GM13977 (cell line): ENCODE measurements at places on chromosomes 2 and 18.
A peak's percentile ranks its signal among the peaks of the same experiment; 100 is the strongest.

DNA sequence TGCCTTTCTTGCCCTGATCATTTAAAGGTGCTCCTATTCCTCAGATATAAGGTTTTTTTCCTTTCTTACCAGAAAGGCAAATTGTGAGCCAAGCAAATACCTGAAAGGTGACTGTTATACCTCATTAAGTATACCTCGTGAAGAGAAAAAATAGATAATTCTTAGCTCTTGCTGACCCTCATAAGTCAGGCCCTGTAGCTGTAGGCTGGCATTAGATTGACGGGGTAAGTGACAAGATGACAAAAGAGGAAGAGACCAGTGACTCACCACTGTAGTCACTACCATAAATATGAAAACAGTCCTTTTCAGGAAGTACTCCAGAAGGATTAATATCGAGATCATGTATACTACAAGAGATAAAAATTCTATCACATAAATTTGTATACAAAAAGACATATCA, 104.6 kb downstream of the PTPN4 start:
- no peak for DNase-seq

GRCh38 chr2:56892382-56892781, 708.6 kb downstream of the CCDC85A start:
- DNase-seq, result no peak

GRCh38 chr18:46148810-46149209, 44.6 kb downstream of the HAUS1 start:
- peak; percentile 52 for DNase-seq

DNA sequence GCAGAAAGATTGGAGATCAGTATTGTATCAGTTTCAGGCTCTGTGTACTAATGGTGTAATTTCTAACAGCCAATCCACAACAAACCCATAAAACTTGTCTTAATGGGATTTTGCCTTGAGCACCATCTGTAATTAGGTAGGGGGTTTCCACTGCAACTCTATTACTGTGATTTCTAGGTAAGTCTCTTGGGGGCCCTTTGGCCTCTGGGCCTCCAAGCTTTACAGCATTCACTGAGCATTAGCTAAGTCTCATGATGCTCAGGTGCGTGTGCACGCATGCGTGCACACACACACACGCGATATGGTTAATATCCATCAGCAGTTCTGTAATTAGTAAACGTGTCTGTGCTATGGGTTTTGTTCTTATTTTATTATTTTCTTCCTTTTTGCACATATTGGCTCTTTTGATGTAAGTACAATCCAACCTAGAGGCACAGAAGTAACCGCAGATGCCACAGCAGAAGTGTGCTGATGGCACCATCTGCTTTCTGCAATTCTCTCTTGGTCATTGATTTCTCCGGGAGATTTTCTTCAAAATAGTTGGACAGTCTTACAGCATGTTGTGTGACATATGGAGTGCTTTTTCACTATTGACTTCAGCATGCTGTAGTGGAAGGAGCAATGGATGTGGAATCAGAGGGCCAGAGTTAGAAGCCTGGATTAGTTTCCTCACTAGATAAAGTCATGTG, 592.0 kb downstream of the LRRTM4 start:
- no peak for DNase-seq

GRCh38 chr2:21123473-21124393, at the start of gene TDRD15:
TDRD15 (plus strand) TSS chr2:21123968; CDS start chr2:21137468, 13,500 bp downstream.
- DNase-seq, result no peak

DNA sequence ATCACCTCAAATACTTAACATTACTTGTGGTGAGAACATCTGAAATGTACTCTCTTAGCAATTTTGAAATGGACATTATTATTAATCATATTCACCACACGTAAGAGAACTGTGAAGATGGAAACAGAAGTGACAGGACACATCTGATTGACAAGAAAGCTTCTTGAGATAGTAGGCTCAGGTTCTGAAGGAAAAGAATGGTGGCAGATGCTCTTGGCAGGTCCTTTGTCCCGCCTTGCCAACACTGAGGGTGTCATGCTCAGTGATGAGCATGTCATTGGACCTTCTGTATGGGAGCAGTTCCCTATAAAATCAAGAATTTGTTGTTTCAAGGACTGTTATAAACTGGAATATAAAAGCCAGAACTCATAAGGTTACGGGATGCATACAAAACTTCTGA, 428.1 kb downstream of the THSD7B start:
- no peak for DNase-seq

GRCh38 chr18:59009846-59010245, 129.8 kb upstream of the SEC11C start:
- no peak for DNase-seq

- DNase-seq, result no peak
These were observed 5.3 kb upstream of the MBP start for GRCh38 chr18:77137851-77138250.

DNA sequence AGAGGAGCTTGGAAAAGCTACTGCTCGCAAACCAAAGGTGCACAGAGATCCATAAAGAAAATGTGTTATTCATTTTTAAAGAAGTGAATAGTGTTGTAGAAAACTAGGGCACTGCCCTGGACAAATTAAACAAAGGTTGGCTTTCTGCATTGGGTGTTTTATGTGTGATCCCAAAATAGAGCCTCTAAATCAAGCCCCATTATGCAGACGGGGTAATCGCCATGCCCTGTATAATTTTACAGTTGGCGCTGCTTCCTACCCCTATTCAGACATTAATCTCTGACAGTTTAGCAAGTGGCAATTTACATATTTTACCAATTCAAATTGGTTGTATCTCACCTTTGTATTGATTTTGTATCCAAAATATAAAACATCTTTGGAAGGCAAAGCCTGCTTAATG, 109.1 kb downstream of the PID1 start:
- DNase-seq, result no peak

DNA sequence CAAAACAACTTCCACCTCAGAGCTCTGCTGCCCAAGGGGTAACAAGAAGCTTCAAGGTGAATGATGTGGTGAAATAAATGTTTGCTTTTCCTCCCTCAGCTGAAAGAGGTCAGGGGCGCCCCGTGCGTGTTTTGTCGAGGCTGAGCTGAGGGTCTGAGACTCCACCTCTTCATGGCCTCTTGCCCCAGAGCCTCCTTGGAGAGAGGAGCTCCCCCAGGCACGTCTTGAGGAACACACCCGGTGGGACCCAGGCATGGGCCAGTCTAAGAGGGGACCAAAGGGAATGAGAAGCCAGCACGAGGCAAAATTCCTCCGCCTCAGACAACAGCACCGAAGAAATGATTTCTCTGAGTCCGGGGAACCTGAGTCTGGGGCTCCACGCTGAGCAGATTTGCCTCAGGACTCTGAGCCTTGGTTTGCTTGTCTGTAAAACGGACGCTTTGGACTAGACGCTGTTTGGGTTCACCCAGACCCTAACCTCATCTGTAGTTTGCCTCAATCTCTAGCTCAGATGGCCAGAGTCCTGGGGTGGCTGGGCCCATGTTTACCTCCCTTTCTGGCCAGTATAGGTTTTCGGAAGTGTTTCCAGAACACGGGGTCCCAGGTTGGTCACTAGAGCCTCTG, 56.4 kb upstream of the ODC1 start:
- no peak for DNase-seq

- DNase-seq, result no peak
These were observed 5.1 kb downstream of the ACTG2 start for GRCh38 chr2:73897934-73898333.

DNA sequence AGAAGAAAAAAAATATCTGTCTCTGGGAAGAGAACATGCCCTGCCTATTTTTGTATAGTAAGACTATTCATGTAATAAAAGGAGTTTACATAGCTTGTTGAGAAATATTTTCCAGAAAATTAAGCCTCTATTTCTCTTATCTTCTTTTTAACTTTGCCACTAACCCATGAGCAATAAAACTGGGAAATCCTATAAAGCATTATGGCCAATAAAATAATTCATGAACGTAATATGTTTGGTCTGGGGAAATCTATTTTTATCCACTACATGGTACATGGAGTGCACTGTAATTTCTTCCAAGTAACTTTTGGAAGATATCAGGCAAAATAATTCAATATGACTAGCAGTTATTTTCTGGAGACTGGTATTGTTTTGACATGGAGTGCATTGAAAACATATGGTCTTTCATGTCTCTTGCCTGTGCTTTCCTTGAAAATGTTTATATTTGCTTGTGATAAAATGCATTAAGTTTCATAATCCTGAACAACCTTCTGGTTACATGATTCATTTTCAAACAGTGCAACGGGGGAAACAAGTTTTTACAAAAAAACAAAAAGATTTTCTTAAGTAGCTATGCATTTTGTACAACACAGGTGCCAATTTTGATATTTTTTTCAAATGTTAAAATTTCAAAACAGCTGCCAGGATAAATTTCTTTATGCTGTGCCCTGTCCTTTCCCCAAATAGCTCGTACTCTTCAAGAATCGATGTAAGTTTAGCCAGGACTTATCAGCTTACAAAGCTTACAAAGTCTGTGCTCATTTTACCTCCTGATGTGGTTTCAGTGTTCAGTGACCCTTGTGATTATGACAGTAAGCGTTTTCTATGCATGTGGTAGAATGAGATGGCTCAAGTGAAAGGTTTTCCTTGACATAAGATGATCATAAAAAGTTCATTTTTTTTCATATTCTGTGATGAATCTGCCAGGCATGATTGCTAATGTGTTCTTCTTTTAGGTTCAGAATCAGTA, 194.5 kb downstream of the UBE2E3 start:
- peak; percentile 26 for DNase-seq

DNA sequence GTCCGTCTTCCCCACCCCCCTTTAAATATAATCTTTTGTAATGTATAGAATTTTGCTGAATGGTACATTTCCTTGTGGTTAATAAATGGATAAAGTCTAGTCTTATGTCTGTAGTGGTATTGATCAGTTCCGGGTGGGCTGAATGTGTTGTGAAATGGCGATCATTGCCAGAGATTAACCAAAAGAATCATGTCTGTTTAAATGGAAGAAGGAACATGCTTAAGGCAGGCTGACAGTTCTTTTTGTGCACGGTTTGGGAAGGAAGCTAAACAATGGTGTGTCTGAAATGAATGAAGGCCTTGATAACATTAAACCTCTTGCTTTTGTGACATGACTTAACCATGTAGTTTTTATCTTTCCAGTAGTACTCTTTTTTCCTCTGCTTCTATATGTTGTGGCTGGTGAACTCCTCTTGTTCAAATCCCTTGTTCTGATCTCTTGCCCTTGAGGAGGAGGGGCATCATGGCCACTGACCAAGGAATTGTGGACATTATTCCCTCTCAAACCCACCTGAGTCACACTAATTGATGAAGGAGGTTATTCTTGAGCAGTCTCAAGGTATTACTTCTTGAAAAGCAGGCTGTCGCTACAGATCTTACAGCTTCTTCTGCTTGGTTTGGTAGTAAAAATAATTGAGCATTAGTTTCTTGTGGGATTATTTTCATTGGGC, 1.7 kb downstream of the ACVR2A start:
- DNase-seq, result no peak

DNA sequence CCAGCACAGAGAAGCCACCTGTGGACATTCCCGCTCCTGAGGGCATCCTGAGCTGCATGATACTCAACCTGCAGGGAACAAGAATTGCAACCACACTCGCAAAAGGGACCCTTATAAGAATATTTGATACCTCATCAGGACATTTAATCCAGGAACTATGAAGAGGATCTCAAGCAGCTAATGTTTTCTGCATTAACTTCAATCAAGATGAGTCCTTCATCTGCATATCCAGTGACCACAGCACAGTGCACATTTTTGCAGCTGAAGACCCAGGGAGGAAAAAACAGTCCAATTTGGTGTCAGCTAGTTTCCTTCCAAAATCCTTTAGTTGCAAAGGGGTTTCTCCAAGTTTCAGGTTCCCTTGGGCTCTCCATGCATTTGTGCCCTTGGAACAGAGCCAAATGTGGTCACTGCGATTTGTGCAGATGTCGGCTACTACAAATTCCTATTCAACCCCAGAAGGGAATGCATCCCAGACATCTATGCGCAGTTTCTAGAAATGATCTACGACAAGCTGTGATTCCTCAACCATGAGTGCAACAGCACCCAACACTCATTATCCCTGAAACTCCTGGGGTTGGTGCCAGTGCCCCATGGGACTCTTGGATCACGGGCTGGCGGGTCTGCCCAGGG, 23.3 kb upstream of the FHOD3 start:
- DNase-seq, result no peak

DNA sequence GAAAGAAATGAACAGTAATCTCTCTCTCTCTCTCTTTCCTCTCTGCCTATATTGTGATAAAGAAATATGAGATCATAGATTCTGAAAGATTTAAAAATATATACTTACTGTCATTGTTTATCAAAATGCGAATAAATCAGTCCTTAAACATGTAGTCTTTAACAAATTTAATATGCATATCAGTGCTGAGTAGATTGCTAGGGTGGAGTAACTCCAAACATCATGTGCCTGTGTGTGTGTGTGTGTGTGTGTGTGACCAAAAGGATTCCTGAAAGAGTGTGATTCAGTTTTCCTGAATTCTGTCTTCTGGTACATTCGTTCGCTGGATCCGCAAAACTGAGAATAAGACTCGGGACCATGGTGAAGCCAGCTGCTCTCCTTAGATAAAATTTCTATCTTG, 24.0 kb upstream of the DSEL start:
- DNase-seq, result no peak
